ENCODE measurements at places on chromosomes 13 and 19.

- DNase-seq = no peak
Measured at GRCh38 chr19:45881909-45882528, 3.9 kb downstream of the IRF2BP1 start.

DNA sequence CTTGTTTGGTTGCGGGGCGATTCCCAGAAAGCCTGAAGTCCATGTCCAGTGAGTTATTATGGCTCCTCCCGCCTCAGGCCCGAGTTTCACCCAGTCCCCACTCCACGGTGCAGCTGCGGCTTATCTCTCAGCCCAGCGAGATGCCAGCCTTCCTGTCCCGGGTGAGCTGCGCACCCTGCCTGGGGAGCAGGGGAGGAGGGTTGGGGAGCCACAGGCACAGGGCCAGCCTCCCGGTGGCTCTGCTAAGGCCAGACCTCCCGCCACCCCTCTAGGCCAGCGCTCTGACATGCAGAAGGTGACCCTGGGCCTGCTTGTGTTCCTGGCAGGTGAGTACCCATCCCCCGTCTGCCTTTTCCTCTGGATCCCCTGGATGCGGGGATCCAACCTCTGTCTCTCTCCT is 3.5 kb downstream of the FXYD3 start:
- no peak for DNase-seq

GRCh38 chr13:111472559-111473460 is 152.4 kb downstream of the TEX29 start:
- no peak for DNase-seq

DNA sequence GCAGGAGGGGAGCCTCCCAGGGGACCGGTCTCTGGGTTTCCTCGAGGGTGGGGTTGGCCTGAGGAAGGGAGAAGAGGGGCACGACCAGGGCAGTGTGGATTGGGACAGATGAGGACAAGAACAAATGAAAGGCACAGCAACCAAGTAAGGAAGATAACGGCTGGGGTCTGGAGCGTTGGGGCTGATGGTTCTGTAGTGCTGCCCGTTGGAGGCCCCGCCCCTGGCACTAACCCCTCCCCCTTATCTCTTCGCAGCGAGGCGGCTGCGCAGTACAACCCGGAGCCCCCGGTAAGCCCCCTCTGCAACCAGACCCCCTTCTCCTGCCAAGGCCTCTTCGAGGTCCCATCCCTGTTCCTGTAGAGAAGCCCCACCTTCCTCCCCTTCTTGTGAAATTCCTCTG is 2.2 kb downstream of the CAPNS1 start:
- no peak for DNase-seq

DNA sequence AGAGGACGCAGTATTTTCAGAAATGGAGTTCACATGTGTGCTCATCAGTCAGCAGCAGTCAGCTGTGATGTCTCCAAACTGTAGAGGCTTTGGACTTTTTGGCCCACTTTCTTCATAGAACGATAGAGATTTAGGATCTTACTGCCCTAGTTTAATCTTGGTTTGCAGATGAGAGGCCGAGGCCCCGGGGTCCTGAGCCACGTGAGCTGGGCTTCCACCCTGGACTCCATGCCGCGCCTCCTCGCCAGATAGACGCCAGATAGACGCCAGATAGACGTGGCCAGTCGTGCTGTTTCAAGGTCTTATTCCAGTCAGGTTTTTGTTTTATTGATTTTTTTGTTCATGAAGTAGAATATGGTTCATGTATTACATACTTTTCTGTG is 11.7 kb upstream of the MCF2L start:
- DNase-seq = no peak

DNA sequence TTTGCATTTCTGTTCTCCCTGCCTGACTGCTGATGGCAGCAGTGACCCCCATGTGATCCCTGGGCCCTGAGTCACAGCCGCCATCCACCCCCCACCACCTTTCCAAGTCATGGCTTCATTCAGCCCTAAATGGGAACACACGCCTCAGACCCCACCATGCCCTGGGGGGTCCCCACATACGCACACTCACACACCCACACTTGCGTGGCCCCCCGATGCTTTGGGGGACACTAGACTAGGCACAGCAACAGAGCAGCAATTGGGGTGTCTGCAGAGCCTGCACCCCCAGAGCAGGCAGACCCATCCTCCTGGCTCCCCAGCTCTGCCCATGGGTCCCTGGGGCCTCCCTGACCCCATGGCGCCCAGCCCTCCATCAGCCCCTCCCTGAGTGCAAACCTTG is 5.5 kb upstream of the ISYNA1 start:
- DNase-seq = no peak

DNA sequence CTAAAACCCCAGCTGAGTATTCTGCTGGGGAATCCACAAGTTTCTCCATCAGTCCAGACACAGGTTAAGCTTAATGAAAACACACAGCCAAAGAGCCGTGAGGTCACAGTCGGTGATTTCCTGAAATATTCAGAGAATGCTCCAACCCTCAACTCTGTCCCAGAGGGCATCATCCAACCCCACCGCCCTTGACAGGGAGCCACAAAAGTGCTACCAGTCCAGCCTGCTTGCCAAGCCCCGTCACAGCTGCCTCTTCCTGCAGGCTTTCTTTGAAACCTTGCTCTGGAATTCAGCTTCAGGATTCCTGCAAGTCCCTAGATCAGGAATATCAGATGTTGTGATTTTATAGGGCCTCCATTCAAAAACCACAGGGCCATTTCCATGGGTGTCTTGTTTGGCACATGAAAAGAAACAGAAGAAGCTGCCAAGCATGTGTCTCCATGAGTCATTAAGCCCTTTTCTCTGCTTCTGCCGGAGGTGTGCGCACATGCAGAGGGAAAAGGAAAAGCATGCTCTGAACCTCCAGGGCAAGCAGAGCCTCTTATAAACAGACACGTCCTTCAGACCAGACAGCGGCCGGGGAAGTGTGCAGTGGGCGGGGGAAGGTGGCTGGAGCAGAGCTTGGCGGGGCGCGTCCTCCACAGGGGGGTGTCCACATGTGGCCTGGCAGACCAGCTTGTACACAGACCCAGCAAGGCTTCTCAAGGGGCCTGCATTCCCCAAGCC is 164.7 kb downstream of the KATNAL1 start:
- no peak for DNase-seq

DNA sequence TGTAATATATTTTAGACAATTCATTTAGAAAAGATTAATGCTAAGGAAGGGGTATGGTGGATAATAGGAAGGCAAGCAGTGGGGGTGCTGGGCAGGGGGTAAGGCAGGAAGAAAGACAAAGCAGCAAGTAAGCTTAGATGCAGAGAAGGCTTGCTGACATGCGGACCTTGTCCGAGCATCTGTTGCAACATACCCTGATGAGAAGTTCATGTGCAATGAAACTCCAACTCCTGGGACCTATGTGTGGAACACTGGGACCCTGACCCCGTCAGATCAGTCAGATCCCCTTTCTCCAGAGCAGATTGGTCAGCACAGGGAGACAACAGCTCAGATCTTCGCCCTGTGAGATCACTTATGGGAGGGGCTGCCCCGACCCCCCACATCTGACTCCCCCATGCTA is 71.3 kb upstream of the ZNF599 start:
- no peak for DNase-seq

- DNase-seq = no peak
Measured at GRCh38 chr19:18393836-18394235, 3.6 kb downstream of the LRRC25 start.

DNA sequence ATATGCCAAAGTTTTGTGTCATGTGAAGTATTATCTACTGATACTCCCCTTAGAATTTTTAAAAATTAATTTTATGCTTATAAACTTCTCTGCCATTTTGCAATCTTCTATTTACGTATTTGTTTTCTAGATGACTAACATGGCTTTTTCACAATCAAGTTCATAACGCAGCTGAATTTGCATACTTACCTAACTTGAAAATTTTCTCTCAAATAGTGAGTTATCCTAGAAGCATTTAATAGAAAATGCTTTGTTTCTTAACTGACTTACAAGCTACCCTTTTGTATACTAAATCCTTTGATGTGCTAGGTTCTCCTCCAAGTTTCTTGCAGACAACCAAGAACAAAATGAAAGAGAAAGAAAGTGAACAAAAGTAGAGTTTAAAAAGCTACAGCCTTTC is 683.5 kb downstream of the LIG4 start:
- no peak for DNase-seq

DNA sequence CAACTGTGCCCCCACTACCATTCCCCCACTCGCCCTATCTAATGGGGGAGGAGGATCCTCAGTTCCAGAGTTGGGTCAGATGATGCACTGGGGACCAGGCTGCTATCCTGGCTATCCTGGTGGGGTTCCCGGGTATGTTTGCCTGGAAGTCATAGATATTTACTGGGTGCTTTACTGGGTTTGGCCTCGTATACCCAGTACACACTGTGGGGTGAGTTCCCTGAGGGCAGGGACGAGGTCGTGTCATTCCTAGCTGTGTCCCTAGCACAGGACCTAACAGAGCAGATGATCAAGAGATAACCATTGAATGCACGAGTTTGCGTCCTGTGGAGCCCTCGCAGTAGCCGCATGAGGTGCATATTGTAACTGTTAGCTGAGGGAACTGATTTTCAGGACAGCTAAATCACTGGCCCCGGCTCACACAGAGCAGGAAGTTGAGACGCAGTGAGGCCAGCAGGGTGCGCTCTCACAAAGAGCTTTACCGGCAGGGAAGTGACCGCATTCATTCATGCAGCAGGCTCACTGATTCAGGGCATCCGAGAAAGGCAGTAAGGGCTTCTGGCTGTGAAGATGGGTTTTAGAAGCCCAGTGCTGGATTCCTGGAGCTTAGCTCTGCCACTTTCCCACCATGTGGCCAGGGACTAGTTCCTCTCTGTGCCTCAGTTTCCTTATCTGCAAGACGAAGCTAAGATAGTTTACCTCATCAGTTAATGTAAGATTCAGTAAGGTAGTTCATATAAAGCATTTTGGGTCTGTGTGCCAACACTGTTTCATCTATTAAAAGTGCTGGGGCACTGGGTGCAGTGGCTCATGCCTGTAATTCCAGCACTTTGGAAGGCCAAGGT is 6.0 kb downstream of the RUVBL2 start:
- no peak for DNase-seq

GRCh38 chr13:101231751-101232428 is 184.4 kb downstream of the NALCN start:
- no peak for DNase-seq

- no peak for DNase-seq
Measured at GRCh38 chr13:111858571-111858970, 208.4 kb upstream of the SOX1 start.

- DNase-seq = no peak
Measured at GRCh38 chr13:21065686-21066085, 4.3 kb upstream of the LATS2 start.

DNA sequence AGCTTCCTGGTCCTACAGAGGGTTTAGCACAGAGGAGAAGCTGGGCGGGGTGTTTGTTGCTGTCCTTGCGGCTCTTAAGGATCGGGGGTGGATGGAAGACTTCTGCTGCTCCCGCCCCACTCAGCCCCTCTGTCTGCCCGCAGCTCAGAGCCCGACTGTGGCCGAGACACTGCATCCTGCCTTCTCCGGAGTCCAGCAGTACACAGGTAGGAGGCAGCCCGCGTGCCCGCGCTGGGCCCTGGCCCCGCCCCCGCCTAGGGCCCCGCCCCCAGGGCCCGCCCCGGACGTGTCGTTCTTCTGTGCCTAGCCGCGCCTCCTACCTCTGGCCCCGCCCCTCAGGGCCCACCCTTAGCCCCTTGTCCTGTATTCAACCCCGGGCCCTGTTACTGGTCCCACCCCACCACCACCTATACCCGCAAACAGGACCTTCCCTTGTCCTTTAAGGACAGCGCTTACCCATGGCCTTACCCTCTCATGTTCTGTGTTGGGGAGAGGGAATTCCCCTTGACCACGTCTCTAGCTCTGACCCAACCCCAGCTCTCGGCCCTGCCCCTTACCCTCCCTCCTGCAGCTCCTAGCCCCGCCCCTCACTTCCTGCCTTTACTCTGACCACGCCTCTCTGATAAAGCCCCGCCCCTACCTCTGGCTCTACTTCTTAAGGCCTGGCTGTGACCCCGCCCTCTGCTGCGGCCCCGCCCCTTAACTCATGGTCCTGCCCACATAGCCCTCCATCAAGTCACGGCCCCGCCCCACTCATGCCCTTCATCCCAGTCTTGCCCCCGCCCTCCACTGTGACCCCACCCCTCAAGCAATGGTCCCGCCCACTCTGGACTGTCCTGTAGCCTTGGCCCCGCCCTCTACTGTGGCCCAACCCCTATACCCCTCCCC is 60.5 kb downstream of the CELF5 start:
- DNase-seq = peak; percentile 79

DNA sequence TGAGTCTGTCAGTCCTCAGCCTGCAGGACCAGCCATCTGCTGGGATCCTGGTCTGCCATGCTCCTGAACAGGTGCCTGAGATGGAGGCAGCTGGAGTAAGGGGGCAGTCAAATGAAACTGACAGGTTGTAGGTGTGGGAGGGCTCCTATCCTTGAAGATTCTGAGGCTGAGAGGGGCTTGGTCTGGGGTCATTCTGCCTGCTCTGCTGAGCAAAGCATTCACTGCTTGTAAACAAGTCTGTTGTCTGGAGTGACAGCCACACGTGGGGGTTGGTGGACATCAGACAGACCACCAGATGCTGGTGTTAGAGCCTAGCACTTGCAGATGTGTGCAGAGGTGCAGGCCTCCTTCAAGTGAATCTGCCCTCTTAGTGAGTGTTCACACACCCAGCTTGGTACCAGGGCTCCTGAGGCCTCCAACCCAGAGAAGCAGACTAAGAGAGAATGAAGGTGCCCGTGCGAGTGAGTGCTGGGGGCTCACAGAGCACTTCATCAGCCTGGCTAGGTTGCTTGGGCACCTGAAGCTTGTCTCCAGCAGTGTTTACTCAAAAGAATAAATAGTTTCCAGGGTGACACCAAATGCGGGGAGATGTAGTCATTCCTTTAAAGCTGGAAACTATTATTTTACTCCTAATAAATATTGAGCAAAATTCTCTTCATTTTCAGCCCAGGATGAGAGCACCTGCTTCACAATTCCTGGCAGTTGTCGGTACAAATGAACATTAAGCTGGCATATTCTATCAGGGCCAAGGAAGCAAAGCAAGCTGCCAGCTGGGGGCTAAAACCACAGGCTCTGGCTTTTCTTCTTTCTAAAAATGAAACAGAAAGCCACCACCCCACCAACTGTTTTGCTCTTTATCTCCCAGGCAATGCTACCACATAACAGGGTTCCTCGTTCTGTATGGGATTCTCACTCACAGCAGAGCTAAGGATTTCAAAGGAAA is 82.3 kb downstream of the RNASEH2B start:
- DNase-seq = no peak

DNA sequence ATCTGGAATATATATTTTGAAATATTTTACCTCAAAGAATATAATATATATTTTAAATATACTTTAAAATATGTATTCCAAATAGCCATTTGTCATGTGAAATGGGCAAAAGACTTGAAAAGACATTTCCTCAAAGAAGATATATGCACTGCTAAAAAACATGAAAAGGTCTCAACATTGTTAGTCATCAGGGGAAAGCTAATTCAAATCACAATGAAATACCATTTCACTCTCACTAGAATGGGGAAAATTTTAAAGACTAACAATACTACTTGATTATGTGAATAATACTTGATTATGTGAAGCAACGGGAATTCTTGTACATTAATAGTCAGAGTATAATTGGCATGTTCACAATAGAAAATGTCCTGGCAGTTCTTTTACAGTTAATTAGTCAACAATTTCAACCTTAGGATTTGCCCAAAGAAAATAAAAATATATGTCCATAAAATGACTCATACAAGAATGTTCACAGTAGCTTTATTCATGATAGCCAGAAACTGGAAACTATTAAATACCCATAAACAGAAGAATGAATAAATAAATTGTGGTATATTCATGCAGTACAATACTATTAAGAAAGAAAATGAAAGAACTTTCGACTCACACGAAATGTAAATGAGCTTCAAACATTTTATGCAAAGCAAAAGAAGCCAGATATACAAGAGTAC is 6.8 kb upstream of the KBTBD6 start:
- DNase-seq = no peak

GRCh38 chr19:34474233-34474989 is 7.1 kb upstream of the WTIP start:
- no peak for DNase-seq

GRCh38 chr19:46134527-46134926 is 10.0 kb upstream of the IGFL3 start:
- no peak for DNase-seq
